ENCODE measurements at places on chromosomes 2 and 18.

DNA sequence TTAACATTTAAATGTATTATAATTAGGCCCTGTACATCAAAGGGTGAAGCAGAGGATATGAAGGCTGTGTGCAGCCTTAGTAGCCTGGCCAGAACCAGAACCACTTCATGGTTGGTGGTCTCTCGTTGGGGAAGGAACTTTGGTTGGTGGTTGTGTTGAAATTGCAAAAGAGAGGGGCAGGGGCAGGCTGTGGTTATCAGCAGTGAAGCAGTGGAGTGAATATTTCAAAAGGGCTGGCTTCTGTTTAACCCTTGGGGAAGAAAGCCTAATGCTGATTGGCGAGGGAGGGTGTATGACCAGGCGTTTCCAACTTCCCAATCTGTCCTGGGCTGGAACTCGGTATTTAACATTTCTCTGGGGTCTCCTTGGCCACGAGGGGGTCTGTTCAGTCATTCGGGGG lies 51.2 kb upstream of the LYPD6B start:
- no peak overlapping the region for H3K27ac ChIP-seq
- no peak overlapping the region for H3K4me3 ChIP-seq
- H3K4me1 ChIP-seq: no peaks in the 10 kb centered on the region
- no peak for DNase-seq
- H3K27me3 ChIP-seq: no peaks in the 10 kb centered on the region

DNA sequence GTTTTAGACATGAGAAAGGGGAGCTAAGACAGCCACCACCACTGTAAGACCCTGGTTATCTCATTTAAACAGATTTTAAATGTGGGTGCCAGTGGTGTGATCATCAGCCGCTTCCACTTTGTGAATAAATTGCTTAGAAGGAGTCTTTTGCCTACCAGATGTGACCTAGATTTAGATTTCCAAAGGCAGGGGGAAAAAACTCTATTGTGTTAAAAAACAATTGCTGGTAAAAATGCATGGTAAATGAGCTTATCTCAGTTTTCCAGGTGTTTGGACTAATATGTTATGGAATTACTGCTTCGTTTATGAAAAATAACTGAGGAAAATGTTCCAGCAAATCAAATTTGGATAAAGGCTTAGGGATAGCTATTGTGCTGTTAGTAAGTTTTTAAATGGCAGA lies 466.3 kb upstream of the RAB12 start:
- no peak overlapping the region for H3K4me3 ChIP-seq
- H3K27me3 ChIP-seq: peaks cover 2% of the 10 kb centered on the region
- DNase-seq: no peak
- H3K27ac ChIP-seq: no peak overlapping the region
- H3K36me3 ChIP-seq: peaks cover 38% of the 10 kb centered on the region
- peaks cover 34% of the 10 kb centered on the region for H3K4me1 ChIP-seq

DNA sequence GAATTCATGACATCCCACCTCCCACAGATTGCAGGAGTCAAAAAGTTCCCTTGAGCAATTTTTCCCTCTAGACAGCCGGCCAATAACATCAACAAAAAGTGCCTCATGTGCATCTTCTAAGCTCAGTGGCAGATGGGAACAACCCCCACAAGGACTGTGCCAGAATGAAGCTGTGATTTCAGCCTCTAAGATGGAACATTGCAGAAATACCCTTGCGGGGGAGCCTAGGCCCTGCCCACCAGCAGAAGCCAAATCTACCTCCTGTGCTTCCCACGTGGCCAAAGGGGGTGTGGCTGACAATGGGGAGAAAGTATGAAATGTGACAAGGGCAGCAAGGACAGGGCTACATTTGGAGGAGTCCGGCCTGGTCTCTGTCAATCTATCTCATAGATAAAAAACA lies 482.3 kb downstream of the TGIF1 start:
- H3K4me3 ChIP-seq: no peak overlapping the region
- H3K27me3 ChIP-seq: peaks cover 2% of the 10 kb centered on the region
- peaks cover 36% of the 10 kb centered on the region for H3K4me1 ChIP-seq
- no peaks in the 10 kb centered on the region for H3K36me3 ChIP-seq
- DNase-seq: no peak
- H3K27ac ChIP-seq: no peak overlapping the region

- H3K36me3 ChIP-seq: peaks cover 42% of the 10 kb centered on the region
- H3K27me3 ChIP-seq: peaks cover 3% of the 10 kb centered on the region
- peaks cover 51% of the 10 kb centered on the region for H3K4me1 ChIP-seq
- DNase-seq: no peak
- no peak overlapping the region for H3K4me3 ChIP-seq
Observed at GRCh38 chr2:216188559-216188850, 79.4 kb downstream of the XRCC5 start.

- H3K27ac ChIP-seq: peak overlapping the region; percentile 36
- H3K36me3 ChIP-seq: no peaks in the 10 kb centered on the region
- peaks cover 88% of the 10 kb centered on the region for H3K27me3 ChIP-seq
- H3K4me3 ChIP-seq: peak overlapping the region; percentile 92
- DNase-seq: peak; percentile 51
Observed at GRCh38 chr2:45168711-45169338, 159.6 kb upstream of the SIX2 start.

GRCh38 chr18:45008694-45009413 lies 328.2 kb downstream of the SETBP1 start:
- H3K27me3 ChIP-seq: peaks cover 3% of the 10 kb centered on the region
- H3K36me3 ChIP-seq: peaks cover 31% of the 10 kb centered on the region
- H3K4me3 ChIP-seq: no peak overlapping the region
- H3K4me1 ChIP-seq: peaks cover 29% of the 10 kb centered on the region
- DNase-seq: no peak

GRCh38 chr2:166417669-166418068 lies 41.9 kb upstream of the SCN9A start:
- no peaks in the 10 kb centered on the region for H3K27me3 ChIP-seq
- H3K36me3 ChIP-seq: no peaks in the 10 kb centered on the region
- no peak overlapping the region for H3K27ac ChIP-seq
- no peak overlapping the region for H3K4me3 ChIP-seq
- no peaks in the 10 kb centered on the region for H3K4me1 ChIP-seq

DNA sequence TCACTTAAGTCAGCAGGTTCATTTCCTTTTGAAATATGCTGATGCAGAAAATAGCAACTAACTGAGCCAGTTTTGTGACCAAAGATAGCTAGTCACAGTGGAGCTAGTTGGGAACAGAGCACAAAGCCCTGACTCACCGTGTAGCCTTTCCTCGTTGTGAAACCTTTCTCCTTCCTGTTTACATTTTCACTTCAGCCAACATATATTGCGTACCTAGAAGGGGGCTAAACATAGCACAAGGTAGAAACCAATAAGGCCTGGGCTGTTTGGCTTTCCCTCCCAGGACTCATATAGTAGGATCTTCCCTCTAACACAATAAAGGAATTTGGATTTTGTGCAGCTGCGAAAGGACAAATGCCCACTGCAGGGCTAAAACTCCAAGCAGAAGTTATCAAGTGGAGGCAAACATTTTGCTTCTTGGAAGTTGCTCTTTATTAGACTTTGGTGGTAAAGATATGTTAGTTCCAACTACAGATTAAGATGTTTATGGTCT lies 24.5 kb upstream of the LPIN2 start:
- H3K27me3 ChIP-seq: peaks cover 3% of the 10 kb centered on the region
- H3K4me1 ChIP-seq: peaks cover 36% of the 10 kb centered on the region
- H3K4me3 ChIP-seq: no peak overlapping the region
- H3K27ac ChIP-seq: peak overlapping the region; percentile 49
- no peaks in the 10 kb centered on the region for H3K36me3 ChIP-seq
- DNase-seq: no peak

DNA sequence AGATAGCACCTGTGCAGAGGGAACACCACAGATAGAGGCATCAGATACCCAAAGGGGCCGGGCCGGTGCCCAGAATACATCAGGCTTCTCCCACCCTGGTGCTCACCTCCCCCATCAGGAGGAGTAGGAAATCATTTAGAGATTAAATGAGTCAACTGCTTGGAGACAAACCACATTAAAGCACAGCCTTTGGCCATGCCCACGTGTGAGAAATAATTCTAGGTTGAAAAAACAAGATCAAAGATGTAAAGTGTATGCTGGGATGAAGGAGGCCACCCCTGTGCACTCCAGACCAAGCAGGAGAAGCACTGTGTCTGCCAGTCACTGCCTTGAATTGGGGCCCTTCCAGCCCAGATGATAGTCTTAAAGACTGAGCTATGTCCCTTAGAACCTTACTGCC lies 152.8 kb upstream of the ACAA2 start:
- DNase-seq: no peak
- peaks cover 18% of the 10 kb centered on the region for H3K27me3 ChIP-seq
- H3K27ac ChIP-seq: no peak overlapping the region
- peaks cover 24% of the 10 kb centered on the region for H3K4me1 ChIP-seq

GRCh38 chr18:35337286-35337685 lies 6.9 kb downstream of the ZNF24 start:
- no peaks in the 10 kb centered on the region for H3K27me3 ChIP-seq
- no peaks in the 10 kb centered on the region for H3K36me3 ChIP-seq
- no peak overlapping the region for H3K4me3 ChIP-seq
- H3K4me1 ChIP-seq: peaks cover 2% of the 10 kb centered on the region
- no peak for DNase-seq
- peak overlapping the region; percentile 43 for H3K27ac ChIP-seq

GRCh38 chr2:70726947-70727725 lies 40.9 kb downstream of the ADD2 start:
- H3K36me3 ChIP-seq: no peaks in the 10 kb centered on the region
- H3K4me1 ChIP-seq: peaks cover 40% of the 10 kb centered on the region
- H3K27me3 ChIP-seq: no peaks in the 10 kb centered on the region
- no peak for DNase-seq
- no peak overlapping the region for H3K4me3 ChIP-seq
- no peak overlapping the region for H3K27ac ChIP-seq

- H3K36me3 ChIP-seq: no peaks in the 10 kb centered on the region
- peaks cover 6% of the 10 kb centered on the region for H3K4me1 ChIP-seq
- DNase-seq: no peak
- no peak overlapping the region for H3K4me3 ChIP-seq
Observed at GRCh38 chr2:137886083-137886831, 78.0 kb upstream of the HNMT start.

DNA sequence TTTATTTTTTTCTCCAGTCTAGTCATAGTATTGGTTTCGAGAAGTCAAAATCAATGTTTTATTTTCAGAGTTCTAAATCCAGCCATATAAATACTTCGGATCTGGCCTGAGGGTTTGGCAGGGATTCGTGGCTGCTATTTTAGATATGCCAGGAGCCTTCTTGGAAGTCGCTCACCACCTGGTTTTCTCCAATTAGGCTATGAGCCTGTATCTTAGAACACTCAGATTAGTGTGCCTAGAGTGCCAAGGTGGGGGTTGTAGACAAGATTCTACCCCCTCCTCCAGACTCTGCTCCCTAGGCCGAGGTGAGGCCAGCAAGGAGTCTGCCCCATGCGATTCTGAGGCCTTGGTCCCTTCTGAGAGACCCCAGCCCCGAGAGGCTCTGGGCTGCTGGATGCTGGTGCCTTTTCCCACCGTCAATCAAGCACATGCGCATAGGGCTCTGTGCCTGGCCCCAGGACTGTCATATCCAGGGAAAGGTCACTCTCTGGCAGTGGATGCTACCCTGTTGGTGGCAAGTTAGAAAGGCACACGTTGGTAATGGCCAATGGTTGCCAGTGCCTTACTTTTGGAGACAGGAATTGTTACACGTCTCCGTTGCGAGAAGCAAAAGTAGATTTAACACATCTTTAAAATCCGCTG lies 197.1 kb downstream of the AGAP1 start:
- H3K27me3 ChIP-seq: no peaks in the 10 kb centered on the region
- H3K36me3 ChIP-seq: peaks cover 5% of the 10 kb centered on the region
- H3K27ac ChIP-seq: no peak overlapping the region

DNA sequence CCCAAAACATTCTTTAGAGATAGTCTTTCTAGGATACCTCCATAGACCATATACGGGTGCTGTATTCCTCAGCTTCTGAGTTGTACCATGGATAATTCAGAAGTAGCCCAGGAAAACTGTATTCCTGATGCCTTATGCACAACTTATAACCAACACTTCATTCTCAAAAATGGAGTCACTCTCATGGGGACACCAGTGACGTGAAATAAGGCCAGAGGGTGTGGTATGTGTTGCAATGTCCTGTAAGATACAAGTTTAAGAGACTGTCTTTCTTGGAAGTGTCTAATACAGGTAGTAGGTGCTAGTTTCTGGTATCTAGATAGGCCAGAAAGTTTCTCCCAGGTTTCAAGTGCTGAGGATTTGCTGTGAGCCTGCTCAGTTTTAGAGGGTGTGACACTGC lies 36.1 kb downstream of the COX7A2L start:
- no peaks in the 10 kb centered on the region for H3K27me3 ChIP-seq
- no peak overlapping the region for H3K27ac ChIP-seq
- H3K36me3 ChIP-seq: peaks cover 55% of the 10 kb centered on the region
- H3K4me1 ChIP-seq: peaks cover 5% of the 10 kb centered on the region
- DNase-seq: no peak

DNA sequence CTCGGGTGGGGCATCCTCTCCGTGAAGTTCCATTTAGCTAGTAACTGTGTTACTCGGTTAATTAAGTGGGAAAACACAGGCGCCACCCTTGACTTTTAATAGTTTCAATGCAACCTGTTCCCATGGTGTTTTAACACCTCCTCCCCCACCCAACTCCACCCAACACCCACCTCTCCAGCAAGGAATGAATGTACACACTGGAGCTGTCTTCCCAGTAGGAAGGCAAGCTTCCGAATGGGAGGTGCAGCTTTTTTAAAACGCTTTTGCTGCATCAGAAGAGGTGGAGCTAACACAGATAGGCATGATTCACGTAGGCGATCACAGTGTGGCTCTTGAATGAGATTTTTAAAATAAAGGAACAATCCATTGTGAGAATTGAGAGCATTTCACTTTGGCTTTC lies 73.8 kb upstream of the AGAP1 start:
- no peak overlapping the region for H3K4me3 ChIP-seq
- no peak for DNase-seq
- H3K36me3 ChIP-seq: no peaks in the 10 kb centered on the region
- H3K4me1 ChIP-seq: peaks cover 14% of the 10 kb centered on the region

DNA sequence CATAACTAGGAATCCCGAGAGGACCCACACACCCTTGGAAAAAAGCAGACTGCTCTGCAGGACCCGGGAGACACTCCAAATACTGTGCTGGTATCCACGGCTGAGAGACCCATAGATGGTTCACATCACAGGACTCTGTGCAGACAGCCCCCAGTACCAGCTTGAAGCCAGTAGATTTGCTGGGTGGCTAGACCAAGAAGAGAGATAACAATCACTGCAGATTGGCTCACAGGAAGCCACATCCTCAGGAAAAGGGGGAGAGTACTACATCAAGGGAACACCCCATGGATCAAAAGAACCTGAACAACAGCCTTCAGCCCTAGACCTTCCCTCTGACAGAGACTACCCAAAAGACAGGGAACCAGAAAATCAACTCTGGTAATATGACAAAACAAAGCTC lies 223.8 kb upstream of the LRATD1 start:
- no peak overlapping the region for H3K4me3 ChIP-seq
- no peaks in the 10 kb centered on the region for H3K4me1 ChIP-seq
- DNase-seq: no peak
- peaks cover 20% of the 10 kb centered on the region for H3K36me3 ChIP-seq
- no peak overlapping the region for H3K27ac ChIP-seq

- DNase-seq: no peak
- H3K4me1 ChIP-seq: no peaks in the 10 kb centered on the region
- H3K27ac ChIP-seq: no peak overlapping the region
- H3K36me3 ChIP-seq: no peaks in the 10 kb centered on the region
- no peak overlapping the region for H3K4me3 ChIP-seq
Observed at GRCh38 chr2:129334128-129334527, 645.3 kb upstream of the RAB6C start.
